Nucleus accumbens (tissue), 56 donors: ENCODE measurements at places on chromosomes 7 and 10.

DNA sequence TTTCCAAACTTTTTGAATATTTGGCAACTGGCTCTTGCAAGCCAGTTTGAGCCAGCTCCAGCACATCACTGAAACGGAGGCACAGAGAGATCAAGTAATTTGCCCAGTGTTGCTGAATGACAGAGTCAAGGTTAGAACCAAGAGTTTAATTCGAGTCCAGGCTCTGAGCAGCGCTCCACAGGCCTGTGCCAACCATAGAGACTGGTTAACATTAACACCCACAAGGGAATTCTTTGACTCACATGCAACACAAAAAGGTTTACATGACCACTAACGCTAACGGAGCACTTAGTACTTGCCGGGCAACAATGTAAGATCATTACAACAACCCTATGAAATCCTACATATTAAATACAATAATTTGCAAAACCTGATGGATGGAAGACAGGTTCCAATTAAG lies 1.5 kb downstream of the RGS10 start:
- no peak for DNase-seq

DNA sequence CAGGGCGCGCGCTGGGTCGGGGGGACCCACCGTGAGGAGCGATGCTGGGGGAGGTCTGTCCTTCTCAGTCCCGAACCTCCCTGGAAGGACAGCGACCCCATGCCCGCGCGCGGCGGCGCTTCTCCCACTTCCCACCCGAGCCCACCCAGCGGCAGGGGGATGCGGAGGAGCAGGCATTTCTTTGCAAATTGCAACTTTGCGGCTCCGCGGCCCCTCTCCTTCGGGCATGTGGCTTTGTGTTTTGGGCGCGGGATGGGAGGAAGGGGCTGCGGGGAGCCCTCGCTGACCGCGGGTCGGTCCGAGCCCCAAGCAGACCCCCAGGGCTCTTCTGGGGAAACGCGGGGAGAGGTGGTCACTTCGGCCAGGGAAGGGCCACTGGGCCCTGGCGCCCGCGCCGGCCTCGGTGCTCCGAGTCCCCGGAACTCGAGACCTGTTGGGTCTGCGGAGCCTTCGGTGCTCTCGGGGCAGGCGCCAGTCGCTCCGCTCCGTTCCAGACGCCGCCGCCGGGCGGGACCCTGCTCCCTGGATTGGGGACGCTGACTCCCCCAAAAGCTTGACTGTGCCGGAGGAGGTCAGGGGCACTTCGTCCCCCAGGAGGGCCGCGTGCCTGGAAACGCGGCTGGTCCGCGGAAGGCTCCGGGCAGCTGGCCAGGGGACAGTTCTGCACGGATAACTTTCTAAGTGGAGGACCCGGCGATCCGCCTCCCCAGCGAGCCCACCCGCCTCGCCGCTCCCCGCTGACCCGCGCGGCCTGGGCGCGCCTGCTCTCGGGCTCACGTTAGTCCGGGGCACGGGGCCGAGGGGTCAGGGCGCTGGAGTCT lies 164.2 kb upstream of the DPP6 start:
- DNase-seq, result no peak

DNA sequence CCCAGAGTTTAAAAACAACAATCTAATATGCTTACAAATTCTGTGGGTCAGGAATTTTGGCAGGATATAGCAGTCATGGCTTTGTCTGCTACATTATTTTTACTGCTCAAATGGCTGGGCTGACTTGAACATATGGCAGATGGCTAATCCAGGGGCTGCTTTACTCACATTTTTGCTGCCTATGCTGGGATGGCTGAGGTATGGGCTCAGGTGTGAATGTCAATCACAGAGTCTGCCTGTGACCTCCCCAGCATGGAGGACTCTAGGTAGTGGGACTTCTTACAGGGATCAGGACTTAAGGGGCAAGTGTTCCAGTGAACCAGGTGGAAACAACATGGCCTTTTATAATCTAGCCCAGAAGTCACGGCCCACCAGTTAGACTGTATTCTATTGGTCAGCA lies 4.4 kb upstream of the FKBP9 start:
- DNase-seq, result no peak

GRCh38 chr10:81679291-81679690 lies 195.7 kb upstream of the NRG3 start:
- DNase-seq, result no peak

- no peak for DNase-seq
These were observed 41.1 kb upstream of the STMP1 start for GRCh38 chr7:135620980-135621850.

GRCh38 chr7:143318661-143319060 lies 2.8 kb downstream of the CLCN1 start:
- DNase-seq, result no peak

- DNase-seq, result no peak
These were observed 25.6 kb upstream of the TMEM26 start for GRCh38 chr10:61478621-61479312.

- DNase-seq, result no peak
These were observed 523.4 kb upstream of the PFKP start for GRCh38 chr10:2543974-2544373.

DNA sequence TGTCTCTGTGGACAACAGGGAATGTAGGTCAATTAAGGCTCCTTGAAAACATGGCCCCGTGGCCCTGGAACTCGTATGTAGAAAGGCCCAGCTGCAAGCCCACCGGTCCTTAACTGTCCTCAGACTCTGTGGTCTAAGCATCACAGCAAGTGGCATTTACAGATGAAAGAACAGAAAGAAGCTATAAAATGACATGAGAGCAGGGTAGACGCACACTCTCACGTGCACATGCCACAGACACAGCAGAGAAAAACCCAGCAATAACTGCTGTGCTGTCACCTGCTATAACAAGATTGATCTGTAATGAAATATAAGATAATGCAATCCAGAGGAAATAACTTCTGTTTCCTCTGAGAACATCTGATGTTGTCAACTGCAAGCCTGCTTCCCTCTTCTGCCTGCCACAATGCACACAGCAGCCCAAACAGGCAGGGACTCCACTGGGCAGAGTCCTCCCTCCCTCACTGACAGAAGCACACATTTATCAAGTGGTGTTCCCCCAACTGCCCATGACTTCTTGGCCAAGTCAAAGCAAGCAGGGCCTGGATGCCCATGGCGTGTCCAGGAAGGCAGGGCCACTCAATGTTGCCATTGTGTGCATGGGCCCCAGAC lies 63.9 kb downstream of the GFRA1 start:
- DNase-seq, result no peak

GRCh38 chr7:2614631-2615330 lies 17.0 kb upstream of the TTYH3 start:
- DNase-seq, result no peak

DNA sequence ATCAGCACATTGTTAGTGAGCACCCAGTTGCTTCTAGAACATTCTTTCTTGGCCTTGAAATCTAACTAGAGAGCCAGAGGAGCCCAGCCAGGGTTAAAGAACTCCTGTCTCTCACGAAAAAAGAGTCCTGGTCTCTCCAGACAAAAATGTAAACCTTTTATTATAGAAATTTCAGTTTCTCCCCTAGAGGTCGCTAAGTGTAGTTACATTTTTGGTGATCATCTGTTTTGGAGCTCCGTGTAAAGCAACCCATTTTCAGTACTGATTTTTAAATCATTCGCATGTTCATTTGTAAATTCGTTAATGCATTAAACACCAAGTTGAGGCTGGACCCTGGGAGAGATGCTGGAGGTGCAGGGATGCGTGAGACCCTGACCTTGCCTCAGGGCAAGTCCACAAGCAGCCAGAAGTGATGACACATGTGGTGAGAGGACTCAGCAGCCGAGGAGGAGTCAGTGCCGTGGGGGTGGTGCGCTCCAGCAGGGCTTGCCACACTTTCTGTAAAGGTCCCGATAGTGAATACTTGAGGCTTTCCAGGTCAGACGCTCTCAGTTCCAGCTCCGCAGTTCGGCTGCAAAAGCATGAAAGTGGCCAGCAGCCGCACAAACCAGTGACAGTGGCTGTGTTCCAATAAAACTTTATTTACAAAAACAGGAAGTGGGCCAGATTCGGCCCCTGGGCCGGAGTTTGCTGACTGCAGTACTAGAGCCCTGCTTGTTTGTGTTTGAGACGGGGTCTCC lies 578.6 kb upstream of the FOXK1 start:
- no peak for DNase-seq

DNA sequence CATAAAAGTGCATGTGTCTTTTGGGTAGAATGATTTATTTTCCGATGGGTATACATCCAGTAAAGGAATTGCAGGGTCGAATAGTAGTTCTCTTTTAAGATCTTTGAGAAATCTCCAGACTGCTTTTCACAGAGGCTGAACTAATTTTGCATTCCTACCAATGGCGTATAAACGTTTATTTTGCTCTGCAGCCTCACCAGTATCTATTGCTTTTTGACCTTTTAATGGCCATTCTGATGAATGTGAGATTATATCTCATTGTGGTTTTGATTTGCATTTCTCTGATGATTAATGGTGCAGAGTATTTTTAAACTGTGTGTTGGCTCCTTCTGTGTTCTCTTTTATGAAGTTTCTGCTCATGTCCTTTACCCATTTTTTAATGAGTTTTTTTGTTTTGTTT lies 1020.1 kb downstream of the NXPH1 start:
- DNase-seq, result no peak

- no peak for DNase-seq
These were observed 220.3 kb upstream of the STK17A start for GRCh38 chr7:43362652-43363034.

DNA sequence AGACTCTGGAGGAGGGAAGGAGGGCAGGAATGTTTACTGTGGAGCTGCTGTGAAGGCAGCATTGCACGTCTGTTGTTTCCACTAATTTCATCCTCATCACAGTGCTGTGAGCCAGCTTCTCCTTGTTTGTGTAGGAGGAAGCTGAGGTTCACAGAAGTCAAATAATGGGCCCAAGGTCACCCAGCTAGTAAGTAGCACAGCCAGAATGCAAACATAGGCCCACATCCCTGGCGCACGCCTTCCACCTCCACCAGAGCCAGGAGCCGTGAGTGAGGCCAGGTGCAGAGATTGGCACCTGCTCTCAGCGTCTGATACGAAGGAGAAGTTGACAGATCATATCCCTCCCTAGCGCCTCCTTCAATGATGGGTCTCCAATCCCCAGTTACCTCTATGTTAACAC lies 93.6 kb downstream of the HTR5A start:
- no peak for DNase-seq

DNA sequence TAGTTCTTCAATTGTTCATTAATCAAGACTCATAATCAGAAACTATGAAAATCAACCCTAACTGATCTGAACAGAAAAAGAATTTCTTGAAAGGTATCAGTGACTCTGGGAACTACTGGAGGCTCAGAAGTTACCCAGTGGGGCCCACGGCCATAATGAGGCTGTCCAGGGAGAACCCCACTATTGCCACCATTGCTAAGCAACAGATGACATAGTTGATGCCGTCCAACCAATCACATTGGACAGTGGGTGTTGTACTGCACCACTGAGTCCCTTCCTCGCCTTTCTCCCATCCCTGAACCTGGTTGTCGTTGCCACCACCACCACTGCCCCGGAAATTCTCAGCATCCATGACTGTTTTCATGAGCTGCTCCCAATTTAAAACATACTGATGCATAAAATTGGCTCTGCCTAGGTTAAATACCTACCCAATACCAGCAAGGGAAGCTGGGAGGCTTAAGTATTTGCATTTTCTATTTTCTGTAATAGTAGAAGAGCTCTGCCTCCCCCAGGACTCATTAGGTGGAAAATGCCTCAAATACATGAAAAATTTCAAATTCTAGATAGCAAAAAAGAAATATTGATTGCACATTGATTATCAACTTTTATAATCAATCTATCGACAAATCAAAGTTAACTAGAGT lies 26.7 kb upstream of the USP6NL start:
- no peak for DNase-seq

- no peak for DNase-seq
These were observed 84.1 kb downstream of the GNAI1 start for GRCh38 chr7:80218723-80219122.

DNA sequence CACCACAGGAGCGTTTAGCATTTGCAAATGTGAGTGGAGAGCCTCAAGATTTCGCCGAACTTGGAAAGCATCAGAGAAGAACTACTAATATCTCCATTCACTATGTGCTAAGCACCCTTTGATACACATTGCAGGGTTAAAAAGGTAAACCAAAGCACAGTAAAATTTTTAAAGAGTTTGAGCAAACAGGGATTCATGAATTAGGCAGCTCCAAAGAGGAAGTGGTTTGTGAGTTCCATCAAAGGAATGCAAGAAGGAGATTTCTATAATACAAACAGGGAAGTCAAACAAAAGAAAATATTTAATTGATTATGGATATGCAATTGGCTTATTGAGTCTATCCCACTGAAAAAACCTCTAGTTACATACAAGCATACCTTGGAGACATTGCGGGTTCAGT lies 81.1 kb upstream of the TMEM72 start:
- DNase-seq, result no peak

GRCh38 chr7:12161146-12161545 lies 49.9 kb upstream of the TMEM106B start:
- no peak for DNase-seq

DNA sequence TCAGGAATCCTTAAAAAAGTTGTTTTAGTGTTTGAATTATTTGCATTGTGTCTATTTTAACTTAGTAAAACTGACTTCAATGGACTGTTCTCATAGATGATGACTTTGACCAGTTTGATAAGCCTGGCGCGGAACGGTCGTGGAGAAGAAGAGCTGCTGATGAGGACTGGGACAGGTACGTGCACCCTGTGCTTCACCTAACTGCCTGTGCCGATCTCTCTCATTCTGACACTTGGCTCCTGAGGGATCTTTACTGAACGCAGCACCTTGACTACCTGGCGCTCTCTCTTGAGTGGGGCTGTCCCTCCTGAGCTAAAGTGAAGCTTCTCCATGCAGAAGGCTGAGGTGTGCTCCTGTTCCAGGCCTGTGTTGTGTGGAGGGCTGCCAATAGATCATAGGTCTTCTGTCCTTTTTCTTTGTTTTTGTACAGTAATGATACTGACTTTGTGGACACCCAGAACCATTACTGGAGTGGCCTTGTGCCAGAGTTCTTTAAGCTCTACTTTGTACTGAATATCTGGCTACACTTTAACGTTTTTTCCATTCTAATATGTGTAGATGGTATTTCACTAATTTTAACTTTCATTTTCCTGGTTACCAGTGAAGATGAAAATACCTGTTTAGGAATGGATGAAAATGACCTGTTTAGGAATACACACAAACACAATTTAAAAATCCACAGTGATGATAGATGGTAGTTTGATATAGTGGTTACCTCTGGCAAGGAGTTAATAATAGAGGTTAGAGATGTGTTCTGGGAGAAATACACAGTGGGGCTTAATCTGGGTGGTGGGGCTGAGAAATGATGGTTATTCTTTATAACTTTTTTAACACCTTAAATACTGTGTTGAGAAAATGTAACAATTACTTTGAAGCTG lies 20.9 kb downstream of the RBM33 start:
- DNase-seq, result no peak
